ENCODE measurements at places on chromosomes 7 and 10.

DNA sequence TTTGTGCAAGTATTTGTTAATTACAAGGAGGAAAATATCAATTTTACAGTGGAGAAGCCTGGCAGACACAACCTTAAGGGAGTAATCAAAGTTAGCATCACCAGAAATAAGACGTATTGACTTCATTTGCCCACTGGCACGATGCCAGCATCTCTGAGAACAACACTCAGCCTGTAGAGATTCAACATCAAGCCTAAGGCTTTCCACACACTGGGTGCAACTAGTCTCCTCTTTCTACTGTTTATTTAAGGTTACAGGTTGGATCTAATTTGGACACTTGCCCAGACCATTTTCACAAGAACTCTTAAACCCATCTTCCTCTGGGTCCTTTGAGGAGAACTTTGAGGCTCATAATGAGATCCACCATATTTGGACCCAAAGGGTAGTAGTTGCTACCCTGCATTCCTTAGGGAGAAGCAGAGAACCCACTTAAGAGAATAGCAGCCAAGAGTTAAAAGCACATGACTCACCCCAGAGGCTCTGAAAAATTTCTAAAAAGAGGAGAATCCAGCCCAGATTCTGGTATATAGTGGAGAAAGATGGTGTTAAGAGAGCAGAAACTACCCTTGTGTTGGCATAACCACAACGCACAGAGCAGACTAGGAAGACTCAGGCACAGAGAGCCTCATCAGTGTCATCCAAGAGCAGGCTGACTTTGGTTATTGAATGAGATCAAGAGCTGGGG is 97.3 kb downstream of the CCDC71L start:
- peak; percentile 13 for DNase-seq

DNA sequence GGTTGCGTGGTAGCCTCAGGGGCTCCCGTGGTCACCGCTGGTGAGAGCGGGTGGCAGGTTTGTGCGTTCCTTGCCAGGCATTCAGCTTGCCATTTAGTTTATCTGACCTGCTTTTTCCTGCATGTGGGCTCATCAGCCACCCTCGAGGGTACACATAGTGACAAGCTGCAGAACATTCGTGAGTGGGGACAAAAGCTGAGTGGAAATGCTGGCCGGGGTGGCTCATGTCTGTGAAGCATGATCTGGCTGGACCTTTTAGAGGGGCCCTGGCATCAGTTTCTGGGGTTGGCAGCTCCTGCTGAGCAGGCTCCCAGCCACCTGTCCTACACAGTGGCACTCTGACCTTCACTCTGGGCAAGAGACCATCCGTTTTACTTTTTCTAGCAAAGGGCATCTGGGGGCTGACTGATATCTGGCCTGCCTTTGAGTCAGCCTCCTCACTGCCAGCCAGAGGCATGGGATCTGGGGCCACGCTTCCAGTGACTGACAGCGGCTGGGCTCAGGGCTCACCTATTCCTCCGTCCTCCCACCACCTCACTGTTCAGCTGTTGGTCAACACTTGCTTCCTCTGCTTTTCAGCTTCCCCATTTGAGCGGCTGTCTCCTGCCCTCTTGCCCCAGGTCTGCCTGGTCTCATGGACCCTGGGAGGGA is 75.0 kb downstream of the LANCL2 start:
- no peak for DNase-seq

- DNase-seq, result no peak
These were observed 88.4 kb upstream of the MPP7 start for GRCh38 chr10:28391283-28391682.

- no peak for DNase-seq
These were observed 29.0 kb upstream of the ADAM12 start for GRCh38 chr10:126417220-126417825.

- no peak for DNase-seq
These were observed 80.4 kb downstream of the HIP1 start for GRCh38 chr7:75658369-75658768.

DNA sequence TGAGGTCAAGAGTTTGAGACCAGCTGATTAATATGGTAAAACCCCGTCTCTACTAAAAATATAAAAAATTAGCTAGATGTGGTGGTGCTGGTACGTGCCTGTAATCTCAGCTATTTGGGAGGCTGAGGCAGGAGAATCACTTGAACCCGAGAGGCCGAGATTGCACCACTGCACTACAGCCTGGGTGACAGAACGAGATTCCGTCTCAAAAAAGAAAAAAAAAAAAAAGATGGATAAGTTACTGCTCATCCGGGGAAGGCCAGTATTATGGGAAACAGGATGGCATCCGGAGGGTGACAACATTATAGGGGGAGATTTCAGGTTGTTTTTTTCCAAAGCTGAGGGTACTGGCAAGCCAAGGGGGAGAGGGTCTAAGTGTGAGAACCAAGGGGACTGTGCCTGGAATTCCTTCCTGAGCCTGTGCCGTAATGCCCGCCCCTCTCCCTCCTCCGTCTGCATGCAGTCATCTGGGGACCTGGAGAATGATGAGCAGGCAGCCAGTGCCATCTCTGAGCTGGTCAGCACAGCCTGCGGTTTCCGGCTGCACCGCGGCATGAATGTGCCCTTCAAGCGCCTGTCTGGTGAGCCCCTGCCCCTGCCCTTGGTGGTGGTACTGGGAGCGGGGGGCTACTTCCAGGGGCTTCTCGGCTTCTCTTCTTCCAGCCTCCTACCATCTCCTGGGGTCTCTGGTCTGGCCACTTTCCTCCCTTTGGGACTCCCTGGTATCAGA is 4.4 kb downstream of the LAMTOR4 start:
- no peak for DNase-seq

DNA sequence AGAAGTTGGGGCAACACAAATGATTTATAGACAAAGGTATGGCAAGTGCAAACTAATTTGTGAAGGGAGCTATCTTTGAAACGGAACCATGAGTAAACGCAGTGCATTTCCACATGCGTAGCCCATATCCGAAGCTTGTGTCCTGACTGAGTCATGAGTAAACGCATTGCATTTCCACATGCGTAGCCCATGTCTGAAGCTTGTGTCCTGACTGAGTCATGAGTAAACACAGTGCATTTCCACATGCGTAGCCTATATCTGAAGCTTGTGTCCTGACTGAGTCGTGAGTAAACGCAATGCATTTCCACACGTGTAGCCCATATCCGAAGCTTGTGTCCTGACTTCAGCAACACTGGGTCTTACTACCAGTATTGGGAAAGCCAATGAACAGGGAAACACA is 95.0 kb downstream of the CELF2 start:
- no peak for DNase-seq

DNA sequence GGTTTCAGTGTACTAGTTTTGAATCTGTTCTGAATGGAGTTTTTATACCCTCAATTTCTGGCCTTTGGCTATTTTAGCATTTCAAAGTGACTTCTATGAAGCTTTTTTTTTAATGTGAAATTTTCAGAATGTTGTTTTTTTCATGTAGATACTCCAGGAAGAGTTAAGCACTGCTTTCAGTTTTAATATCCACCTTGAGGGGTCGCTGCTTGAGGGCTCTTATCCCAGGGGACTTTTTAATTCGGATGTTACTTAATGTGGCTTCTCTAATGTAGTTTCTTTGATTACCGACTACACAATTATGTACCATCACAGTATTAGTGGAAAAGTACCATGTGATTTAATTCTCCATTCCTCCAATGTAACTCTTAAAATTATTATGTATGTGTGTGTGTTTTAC is 5.2 kb downstream of the IFIT5 start:
- no peak for DNase-seq

DNA sequence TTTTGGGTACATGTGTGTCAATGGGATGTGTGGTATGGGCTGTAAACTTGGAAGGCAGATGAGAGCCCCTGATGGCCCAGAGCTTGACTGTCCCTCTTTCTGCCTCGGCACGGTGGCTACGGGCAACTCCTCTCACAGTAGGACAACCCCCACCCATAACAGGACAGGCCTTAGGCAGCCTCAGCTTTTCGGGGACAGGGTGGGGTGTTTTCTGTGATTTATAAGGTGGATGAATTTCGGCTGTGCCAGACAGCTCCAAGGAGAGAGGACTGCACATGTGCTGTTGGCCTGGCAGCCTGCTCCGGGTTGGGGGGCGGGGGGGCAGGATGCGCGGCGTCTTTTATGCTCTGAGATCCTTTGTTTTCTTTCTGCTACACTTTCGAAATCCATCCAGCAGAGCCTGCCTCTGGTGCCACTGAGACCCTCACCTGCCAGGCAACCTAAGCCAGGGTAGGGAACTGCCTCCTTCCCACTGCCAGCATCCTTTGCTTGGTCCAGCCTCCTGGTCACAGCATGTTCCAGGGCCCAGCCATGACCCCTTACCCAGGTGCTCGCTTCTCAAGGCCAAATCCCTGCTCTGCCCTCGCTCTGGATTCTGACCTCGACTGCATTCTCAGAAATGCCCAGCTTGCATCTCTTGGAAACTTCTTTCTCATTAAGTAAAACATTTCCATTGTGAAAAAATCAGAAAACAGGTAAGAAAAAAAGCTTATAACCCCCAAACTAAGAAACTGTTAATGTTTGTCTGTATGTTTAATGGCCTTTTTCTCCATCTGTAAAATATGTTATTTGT is 15.4 kb upstream of the BTBD16 start:
- no peak for DNase-seq

DNA sequence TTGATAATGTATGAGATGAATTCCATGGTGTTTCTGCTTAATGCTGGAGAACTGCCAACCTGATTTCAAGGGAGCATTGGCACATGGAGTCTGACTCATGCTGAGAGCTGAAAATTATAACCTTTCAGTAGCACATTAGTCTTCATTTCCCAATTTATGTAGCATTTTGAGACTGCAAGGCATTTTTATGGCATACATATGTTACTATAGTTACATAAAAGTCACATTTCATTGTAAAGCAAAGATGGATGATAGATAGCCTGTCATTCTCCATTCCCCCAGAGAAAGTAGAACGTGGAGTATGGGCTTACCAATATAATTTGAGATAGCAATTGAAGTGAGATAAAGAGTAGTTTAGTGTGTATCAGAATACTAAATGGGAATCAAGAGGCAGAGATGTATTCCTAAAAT is 103.1 kb downstream of the SLC16A9 start:
- DNase-seq, result no peak

DNA sequence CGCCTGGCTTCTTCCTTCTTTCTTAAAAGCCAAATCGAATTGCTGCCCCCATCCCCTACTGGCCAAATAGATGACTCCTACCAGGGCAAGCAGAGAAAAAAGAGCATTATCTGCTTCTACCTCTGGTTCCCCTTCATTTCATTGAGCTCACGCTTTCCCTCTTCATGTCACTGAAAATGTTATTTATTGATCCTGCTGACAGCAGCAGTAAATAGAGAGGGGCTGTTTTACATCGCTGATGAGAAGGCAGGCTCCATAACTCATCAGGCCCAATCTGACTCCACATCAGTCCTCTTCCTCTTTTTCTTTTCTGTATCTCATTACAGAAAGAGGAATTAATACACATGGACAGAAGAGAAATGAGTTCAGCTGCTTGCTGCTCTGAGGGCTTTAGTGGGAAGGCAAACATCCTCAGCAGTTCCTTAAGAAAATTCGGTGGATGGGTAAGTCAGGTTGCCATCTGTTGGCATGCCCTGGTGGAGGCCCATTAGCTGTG is 904.1 kb downstream of the KCNMA1 start:
- no peak for DNase-seq

- no peak for DNase-seq
These were observed 693.1 kb downstream of the PARD3 start for GRCh38 chr10:34121781-34122622.

- DNase-seq, result no peak
These were observed 1.1 kb downstream of the NDST2 start for GRCh38 chr10:73810358-73810734.

DNA sequence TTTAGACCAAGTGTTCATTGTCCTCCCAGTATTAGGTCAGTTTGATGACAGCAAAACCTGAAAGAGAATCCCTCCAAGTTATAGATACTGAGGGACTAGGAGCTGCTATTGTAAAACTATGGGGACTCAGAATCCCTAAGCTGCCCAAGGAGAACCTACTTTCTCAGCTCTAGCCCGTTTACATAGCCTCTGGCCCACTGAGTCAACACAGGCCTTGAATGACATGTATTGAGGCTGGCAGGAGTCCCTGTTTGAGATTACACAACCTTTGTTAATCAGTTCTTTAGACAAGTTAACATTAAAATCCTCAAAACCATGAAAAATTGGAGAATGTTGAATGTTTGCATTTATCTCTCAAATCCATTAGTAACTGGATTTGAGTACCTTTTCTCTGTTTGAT is 1079.0 kb downstream of the KCNMA1 start:
- peak; percentile 82 for DNase-seq

DNA sequence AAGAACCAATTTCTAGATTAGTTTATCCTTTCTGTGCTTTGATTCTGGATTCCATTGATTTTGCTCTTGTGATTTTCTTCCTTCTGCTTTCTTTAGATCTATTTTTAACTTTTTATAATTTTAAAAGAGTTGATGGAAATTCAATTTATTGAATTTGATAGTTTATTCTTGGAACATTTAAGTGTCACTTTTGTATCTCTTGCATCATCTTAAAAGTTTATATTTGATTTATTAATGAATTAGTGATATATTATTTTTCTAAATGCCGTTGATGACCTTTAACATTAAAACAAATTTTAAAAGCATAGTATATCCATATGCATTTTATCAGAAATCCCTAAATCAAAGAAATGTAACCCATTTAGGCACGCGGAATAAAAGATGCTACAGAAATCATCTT is 26.9 kb downstream of the DMTF1 start:
- DNase-seq, result no peak

DNA sequence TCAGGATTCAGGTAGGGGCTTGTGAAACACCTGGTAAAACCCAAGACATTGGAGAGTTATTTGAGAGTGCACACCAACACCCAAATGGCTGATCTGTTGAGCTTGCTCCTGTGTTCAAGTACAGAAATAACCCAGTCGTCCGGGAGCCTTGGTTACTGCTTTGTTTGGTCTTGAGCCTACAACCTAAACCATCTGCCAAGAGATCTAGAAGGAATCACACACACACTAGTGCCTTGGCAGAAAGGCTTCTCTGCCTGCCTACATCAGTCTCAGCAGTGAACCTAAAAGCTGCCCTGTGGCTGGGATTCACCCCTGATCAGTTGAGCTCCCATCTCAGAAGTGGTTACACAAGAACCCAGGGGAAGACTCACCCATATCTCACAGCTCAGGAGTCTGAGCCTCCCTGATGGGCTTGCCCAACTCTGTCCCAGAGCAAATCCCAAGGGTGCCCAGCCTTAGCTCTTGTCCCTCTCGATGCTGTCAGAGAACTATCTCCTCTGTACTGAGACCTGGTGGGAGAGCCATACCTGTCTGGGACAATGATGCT is 167.6 kb downstream of the CXCL12 start:
- no peak for DNase-seq

DNA sequence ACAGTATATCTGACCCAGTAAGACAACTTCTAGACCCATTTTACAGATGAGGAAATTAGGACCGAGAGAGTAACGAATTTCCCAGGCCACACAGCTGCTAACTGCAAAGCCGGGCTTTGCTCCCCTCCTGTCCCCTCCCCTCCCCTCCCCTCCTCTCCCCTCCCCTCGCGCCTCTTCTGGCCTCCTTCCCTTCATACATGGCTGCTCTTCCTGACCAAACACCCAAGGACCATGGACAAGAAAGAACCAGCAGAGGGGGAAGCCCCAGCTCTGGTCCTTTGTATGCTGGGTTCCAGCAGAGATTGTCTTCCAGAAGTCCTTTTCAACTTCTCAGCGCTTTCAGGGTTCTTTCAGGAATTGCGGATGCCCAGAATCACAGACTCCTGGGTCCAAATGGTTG is 3.6 kb upstream of the TMEM72 start:
- no peak for DNase-seq

All from HFFc6 (cell line).